ENCODE measurements at places on chromosomes 13 and 19.

DNA sequence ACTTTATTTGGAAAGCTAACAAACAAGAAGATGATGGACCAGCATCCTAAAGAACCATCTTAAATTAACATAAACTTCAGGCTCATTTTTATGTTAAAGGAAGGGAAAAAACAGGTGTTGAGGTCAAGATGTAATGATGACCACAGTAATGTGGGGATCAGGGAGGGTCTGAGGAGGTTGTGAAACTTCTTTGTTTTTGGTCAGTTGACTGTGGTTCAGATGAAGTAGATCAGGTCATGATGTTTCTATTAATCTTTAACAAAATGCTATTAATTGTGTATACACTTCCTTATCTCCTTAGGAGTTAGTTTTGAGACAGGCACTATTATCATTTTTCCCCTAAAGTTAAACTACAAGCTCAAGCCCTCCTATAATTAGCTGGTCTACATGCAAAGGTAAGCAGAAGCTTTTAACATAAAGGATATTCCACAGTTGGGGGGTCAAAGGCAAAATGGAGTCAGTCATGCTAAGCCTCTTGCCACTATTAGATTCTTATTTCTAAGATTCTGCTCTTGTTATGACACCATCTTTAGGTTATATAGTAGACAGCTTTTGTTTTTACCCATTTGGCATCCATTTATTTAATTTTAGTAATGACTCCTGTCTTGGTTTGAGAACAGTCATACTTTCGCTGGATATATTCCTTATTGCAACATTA, 800.1 kb upstream of the PCDH9 start:
- no peak for DNase-seq

GRCh38 chr13:24274452-24275021, 34.8 kb upstream of the C1QTNF9 start:
- DNase-seq, result no peak

DNA sequence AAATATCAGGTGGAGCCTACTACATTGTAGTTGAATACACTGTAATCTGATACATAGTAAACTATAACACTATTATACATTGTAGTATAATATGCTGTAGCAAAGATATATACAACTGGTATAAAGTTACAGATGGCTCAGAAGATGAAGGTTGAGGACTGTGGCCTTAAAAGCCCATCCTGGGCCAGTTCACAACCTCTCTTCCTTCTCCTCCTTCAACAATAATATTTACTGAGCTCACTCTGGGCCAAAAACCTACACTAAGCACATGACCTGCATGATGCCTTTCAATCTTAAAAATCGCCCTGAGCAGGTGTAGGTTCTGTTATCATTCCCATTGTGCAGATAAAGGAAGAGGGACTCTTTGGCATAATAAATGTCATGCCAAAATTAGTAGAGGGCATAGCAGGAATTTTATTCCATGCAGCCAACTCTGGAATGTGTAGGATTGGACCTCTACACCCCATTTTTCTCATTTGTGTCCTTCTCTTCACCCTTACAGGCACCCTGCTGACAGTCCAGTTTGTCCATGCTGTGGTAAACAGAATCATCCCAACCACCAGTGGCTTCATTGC, 14.6 kb upstream of the SIN3B start:
- no peak for DNase-seq

- no peak for DNase-seq
Observed at GRCh38 chr19:14053032-14053431, 8.8 kb downstream of the PALM3 start.

- no peak for DNase-seq
Observed at GRCh38 chr13:87122551-87122950, 548.6 kb upstream of the SLITRK5 start.

GRCh38 chr19:51071095-51071405, 6.2 kb upstream of the KLK13 start:
- no peak for DNase-seq

DNA sequence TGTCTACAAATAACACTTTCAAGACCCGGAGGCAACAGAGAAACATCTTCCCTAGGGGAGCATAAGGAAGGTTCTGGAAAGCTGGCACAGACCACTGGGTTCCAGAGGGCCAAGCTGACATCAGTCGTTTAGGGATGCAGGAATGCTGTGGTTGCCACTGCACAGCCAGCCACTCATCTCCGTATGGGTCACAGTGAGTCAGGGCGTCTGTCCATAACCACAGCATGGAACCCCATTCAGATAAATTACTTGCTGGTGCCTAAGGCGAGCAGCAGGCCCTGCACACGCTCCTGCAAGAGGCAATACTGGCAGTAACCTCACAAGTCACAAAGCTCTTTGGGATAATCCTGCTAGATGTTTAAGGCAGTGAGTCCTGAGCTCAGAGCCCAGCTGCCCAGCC, 140.9 kb upstream of the UBL3 start:
- no peak for DNase-seq

- DNase-seq, result peak; percentile 95
Observed at GRCh38 chr19:3544742-3545668, 6.0 kb downstream of the TEKTIP1 start.

- DNase-seq, result peak; percentile 17
Observed at GRCh38 chr19:46387713-46388130, 25.6 kb downstream of the CCDC8 start.

GRCh38 chr19:8456064-8456463, 11.3 kb downstream of the HNRNPM start:
- DNase-seq, result no peak

- DNase-seq, result no peak
Observed at GRCh38 chr13:53941588-53942190, 913.1 kb downstream of the OLFM4 start.

- no peak for DNase-seq
Observed at GRCh38 chr19:55228015-55228391, 560 bp downstream of the TMEM86B start.

GRCh38 chr13:29539856-29540255, 55.6 kb downstream of the SLC7A1 start:
- no peak for DNase-seq

GRCh38 chr19:40420766-40421765, 4.7 kb downstream of the SERTAD1 start:
- DNase-seq, result peak; percentile 82

- DNase-seq, result peak; percentile 54
Observed at GRCh38 chr19:17539238-17540117, 16.0 kb upstream of the COLGALT1 start.

DNA sequence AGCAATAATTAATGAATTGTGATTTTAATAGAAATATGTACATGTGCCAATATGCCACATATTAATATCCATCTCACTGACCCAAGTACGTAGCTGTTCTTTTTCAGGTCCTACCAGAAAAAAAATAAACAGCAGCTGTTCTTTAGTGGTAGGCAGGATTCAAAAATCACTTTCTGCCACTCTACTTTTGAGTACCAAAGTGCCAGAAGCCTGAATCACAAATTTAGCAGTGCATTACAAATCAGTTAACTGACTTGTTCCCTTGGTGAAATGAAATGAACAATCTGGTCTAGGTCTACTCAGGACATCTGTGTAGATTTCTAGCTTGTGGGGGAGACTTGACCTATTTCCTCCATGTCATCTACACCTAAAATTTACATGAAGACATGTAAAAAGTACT, 775.5 kb upstream of the GPC6 start:
- no peak for DNase-seq

- no peak for DNase-seq
Observed at GRCh38 chr13:96819375-96819774, 174.9 kb downstream of the OXGR1 start.

- DNase-seq, result no peak
Observed at GRCh38 chr19:33960566-33960965, 163.9 kb downstream of the KCTD15 start.

DNA sequence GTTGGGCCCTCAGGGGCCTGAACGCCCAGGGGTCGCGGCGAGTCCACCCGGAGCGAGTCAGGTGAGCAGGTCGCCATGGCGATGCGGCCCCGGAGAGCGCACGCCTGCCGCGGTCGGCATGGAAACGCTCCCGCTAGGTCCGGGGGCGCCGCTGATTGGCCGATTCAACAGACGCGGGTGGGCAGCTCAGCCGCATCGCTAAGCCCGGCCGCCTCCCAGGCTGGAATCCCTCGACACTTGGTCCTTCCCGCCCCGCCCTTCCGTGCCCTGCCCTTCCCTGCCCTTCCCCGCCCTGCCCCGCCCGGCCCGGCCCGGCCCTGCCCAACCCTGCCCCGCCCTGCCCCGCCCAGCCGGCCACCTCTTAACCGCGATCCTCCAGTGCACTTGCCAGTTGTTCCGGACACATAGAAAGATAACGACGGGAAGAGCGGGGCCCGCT, at the start of gene CCNA1:
TSS of gene CCNA1 (plus strand) at position 390 of the 439 bp plus-strand sequence. CDS start 562 bp downstream, outside the sequence.
- DNase-seq, result peak; percentile 42

GRCh38 chr13:35256459-35257148, 219.9 kb downstream of the MAB21L1 start:
- no peak for DNase-seq

DNA sequence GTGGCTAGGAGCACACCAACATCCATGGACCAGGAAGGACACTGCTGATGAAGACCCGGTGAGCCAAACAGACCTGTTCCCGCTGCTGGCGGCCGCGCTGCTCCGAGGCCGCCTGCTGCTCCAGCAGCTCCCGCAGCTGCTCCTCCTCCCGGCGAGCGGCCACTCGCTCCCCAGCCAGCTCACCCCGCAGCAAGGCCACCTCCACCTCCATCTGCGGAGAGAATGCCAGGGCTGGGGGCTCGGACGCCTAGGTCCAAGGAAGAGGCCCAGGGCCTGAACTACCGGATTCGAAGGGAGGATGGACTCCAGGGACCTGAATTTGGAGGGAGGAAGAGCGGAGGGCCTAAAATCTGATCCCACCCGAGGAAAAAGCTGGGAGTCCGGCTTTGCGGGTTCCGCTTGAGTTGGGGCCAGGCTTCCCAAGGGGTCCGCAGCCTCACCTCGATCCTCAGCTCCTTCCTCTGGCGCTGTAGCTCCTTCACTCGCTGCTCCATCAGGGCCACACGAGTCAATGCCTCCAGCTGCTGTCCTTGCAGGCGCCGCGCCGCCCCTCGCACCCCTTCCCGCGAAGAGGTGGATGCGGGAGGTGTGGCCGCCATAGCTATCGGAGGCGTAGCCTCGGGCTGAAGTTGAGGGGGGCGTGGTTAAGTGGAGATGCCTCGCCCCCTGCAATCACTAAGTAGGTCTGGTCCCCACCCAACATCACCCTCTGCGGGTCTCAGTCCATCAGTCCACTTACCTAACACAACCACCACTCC, 2.7 kb downstream of the PHLDB3 start:
- no peak for DNase-seq

- DNase-seq, result no peak
Observed at GRCh38 chr19:48405850-48406249, 12.4 kb downstream of the GRIN2D start.

DNA sequence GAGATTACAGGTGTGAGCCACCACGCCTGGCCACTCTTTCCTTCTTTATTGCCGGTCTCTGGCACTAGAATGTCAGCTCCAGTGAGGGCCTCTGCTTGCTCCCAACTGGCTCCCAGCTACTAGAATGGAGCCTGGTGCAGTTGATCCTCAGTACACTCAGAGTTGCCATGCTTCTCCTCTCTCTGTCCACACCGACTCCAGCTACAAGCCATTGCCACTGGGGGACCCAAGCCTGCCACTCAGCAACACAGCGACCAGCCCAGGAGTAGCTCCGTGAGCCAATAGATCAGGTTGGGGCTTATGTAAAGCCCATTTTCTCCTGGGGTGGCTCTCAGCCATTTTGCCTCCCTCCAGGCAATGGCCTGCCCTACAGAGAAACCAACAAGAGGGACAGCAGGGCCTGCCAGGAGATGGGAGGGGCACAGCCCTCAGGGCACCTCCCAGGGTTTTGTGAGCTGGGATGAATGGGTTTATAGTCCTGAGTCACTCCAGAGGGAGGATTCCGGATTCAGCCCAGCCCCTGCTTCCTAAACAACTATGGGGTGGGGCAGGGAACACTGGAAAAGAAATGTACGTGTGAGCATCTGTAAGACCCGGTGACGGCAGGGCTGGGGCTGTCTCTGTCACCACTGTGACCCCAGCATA, 36.5 kb downstream of the OPA3 start:
- DNase-seq, result no peak

DNA sequence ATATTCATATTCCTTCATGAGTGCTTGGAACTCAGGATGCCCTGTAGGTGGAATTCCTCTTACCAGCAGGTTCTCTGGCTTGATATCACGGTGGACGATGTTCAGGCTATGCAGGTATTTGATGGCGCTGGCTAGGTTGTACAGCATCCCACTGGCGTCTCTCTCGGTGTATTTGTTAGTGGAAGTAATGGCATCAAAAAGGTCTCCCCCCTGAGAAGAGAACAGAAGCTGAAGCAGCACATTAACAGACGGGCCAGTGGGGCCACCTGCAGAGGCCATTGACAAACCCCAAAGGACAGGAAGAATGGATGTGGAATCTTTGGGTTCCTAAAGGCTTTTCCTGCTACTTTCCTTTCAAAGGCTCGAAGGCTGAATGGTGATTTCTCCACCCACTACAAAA, 308.5 kb downstream of the DCLK1 start:
- no peak for DNase-seq
